Hematopoietic multipotent progenitor cell treated with erythropoietin and hydrocortisone succinate and interleukin-3 and kit ligand, for 17 days (in vitro differentiated cells): ENCODE measurements at places on chromosomes 3 and 15.
A peak's percentile ranks its signal among the peaks of the same experiment; 100 is the strongest.

DNA sequence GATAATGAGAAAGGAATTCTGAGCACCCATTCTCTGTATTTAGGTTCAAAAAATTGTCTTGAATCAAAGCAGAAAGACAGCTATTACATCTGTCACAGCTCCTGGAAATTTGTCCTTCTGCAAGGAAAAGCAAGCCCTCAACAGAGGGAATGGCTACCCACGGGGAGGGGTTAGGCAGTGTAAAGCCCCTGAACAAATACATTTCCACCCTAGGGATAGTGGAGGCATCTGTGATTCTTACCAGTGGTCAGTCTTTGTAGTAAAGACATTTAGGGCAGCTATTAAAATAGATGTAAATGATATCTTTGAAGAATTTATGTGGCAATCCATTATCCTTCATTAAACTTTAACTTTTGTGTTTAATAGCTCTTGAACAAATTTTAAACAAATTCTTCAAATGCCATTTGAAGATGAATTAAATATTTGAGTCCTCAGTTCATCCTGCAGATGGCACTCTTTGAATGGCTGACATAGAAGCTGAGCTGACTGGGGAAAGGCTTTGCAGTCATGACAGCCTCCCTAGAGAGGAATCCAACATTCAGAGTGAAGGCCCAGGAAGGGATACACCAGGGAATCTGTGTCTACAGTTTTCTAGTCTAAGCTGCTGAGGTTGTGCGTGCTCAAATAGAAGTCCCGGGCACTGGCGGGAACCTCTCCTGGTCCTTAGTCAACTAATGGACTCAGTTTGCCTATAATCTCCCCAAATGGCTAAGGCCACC, 359.7 kb upstream of the ROPN1 start:
- no peak for DNase-seq

- peak; percentile 36 for DNase-seq
Observed at GRCh38 chr3:16808393-16809107, 76.2 kb upstream of the PLCL2 start.

DNA sequence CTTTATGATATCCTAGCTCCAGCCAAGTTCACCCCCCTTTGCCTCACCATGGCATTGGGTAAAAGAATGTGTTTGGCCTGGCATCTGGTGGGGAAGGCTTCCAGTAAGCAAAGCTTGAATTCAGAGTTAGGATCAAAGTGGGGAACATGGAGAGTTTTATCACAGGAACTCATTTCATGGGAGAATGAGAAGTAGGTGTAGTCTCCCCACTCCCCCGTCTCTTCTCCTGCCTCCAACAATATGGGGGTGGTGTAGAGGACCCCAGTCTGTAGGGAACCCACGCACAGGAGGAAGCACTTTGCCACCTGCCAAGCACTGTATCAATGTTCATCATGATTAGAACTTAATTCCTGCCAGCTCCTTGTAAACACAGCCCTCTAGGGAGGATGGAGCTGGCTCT, 200.5 kb downstream of the UACA start:
- DNase-seq, result no peak

DNA sequence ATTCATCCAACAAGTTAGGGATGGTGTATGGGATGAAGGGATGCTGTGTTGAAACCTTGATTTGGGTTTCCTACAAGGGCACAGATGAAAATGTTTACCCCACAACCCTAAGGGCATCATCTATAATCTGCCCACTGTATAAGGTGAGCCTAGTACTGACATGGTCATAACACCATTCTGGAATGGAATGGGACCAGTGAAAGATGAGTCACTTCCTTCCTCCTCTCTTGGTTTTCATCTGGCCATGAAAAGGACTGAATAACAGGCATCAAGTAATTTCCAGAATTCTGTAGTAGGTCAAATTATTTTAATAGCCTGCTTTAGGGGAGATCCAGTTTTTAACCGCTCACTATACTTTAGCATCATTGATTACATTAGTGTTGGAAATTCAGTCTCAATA, 538.6 kb downstream of the NR2F2 start:
- DNase-seq, result no peak

DNA sequence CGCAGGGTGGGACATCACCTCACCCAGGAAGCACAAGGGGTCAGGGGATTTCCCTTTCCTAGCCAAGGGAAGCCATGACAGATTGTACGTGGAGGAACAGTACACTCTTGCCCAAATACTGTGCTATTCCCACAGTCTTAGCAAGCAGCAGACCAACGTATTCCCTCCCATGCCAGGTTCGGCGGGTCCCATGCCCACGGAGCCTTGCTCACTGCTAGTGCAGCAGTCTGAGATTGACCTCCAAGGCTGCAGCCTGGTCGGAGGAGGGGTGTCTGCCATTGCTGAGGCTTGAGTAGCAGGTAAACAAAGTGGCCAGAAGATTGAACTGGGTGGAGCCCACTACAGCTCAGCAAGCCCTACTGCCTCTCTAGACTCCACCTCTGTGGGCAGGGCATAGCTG, 39.0 kb downstream of the ALDH1A2 start:
- DNase-seq, result no peak

GRCh38 chr3:112302881-112303763, 9.1 kb upstream of the SLC9C1 start:
- DNase-seq, result no peak

GRCh38 chr3:32452009-32452408, 50.6 kb downstream of the CMTM6 start:
- DNase-seq, result no peak

DNA sequence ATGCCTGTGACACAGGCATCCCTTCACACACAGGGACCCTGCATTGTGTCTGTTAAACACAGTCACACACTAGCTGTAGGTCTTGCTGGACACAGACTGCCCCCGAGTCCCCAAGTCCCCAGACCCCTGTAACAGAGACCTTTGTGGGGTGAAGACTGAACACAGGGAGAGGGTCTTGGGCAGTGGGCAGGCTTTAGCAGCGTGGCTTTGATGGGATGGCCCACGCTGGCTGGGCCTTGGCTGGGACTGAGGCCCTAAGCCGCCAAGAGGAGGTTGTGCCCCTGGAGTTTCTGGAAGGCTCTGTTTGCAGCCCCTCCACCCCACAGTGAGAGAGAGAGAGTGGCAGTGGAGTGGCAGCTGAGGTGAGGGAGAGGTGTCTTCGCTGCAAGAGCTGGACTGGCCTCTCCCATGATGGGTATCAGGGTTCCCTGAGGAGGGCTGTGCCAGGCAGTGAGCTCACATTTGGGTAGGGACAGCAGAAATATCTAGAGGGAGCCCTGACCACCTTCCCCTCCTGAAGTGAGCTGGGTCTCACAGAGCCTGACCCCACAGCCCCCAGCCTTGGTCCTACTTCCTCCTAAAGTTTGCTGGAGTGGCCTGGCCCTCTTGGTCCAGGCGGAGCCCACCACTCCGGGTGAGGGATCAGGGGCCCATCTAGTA, 635 bp upstream of the VILL start:
- DNase-seq, result no peak

GRCh38 chr15:74376226-74376625, 8.8 kb upstream of the CYP11A1 start:
- DNase-seq, result no peak

- no peak for DNase-seq
Observed at GRCh38 chr3:48518638-48519276, 14.8 kb upstream of the SHISA5 start.

DNA sequence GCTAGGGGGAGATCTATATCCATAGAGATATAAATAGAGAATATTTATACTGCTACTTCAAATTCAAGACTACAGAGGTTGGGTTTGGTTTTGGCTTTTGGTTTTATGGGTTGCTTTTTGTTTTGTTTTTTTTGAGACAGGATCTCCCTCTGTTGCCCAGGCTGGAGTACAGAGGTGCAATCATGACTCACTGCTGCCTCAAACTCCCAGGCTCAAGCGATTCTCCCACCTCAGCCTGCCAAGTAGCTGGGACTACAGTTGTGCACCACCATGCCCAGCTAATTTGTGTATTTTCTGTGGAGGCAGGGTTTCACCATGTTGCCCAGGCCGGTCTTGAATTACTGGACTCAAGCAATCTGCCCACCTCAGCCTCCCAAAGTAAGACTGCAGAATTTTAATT, 3.9 kb upstream of the UBL7 start:
- no peak for DNase-seq

GRCh38 chr15:60591496-60592370, 112.8 kb upstream of the ICE2 start:
- DNase-seq, result no peak

DNA sequence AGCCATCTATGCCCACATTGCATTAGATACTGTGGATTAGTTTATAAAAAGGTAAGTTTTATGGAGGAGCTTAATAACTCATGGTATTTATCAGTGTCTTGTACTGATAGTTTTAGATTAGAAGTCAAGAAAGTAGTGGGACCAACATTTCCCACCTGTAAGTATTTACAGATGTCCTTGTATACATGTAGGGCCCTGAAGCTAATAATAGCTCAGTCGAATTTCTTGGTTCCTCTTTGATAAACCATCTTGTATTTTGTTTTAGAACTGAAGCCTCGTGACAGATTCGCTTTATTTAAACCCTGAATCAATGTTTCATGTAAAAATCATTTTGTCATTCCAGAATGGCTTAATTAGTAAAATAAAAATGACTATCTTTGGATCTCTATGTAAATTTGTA, 73.4 kb downstream of the CRYBG3 start:
- DNase-seq, result no peak

DNA sequence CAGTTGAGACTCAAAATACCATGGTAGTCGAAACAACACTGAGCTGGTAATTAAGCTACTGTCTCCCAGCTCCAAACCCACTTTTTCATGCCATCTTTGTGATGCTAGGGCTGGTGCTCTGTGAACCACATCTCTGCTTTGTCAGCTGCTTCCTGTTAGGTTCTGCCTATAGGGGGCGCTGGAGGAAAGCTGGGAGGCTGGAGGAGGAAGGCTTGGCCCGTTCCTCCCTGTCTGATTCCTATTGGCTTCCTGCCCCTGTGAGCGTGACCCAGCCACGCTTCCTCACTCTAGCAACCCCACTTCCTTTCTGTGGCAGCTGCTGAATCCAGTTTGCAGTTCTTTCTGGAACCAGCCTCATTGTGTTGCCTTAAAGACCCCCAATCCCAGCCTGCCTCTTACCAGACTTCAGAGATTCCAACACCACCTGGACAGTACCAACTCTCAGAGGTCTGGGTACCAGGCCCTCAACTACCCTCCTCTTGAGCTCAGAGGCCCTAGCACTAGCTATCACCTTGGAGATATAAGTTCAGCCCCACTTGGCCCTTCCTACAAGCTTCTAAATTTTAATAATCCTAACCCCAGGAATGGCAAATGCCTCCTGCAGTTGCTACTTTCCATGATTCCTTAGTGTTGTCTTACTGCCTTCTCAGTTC, 120.9 kb downstream of the ERC2 start:
- peak; percentile 8 for DNase-seq

GRCh38 chr3:70400194-70400593, 87.8 kb upstream of the MDFIC2 start:
- no peak for DNase-seq

DNA sequence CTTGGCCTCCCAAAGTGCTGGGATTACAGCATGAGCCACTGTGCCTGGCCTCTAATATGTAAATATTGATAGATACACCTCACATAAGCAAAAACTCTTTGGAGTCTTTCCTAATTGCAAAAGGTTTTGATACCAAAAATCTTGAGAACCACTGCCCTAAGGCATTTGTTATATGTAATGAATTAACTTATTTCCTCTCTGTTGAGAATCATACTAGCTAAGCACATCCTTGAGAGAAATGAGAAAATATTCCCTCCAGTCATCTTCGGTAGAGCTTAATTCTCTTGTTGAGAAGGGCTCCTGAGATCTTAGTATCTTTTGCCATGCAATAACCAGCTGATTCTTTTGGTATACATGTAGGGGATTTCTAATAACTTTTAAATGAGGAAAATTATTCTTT, 190.2 kb downstream of the SLC9A9 start:
- DNase-seq, result no peak

GRCh38 chr3:54950391-54951003, 22.6 kb upstream of the LRTM1 start:
- DNase-seq, result no peak

DNA sequence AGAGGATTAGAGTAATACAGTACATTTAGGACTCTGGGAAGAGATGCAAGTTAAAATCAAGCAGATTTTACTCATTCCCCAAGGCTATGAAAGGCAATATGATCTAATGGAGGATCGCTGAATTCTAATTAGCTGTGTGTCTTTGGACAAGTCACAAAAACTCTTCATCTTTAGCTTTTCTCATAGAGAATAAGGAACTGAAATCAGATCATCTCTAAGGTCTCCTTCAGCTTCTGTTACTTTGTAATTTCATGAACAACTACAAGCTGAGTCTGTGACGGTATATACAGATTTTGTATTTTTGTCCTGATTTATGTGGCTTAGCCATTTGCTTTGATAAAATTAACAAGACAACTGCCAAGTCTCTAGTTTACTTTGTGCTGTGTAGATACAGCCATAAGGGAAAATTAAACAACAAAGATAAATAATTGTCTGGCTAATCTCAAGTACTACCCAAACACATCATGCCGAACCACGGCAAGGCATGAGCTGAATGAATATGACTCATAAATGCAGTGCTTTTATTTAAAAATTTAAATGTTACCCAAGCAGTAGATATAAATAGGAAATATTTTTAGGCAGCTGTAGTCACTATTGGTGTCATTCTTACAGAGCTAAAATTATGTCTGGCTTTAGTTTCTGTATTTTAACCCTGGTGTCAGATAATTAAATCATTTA, 81.5 kb downstream of the GAP43 start:
- no peak for DNase-seq

GRCh38 chr15:66924889-66925288, 140.5 kb upstream of the SMAD3 start:
- DNase-seq, result no peak

GRCh38 chr3:69082805-69083204, 1.9 kb upstream of the ARL6IP5 start:
- peak; percentile 50 for DNase-seq

DNA sequence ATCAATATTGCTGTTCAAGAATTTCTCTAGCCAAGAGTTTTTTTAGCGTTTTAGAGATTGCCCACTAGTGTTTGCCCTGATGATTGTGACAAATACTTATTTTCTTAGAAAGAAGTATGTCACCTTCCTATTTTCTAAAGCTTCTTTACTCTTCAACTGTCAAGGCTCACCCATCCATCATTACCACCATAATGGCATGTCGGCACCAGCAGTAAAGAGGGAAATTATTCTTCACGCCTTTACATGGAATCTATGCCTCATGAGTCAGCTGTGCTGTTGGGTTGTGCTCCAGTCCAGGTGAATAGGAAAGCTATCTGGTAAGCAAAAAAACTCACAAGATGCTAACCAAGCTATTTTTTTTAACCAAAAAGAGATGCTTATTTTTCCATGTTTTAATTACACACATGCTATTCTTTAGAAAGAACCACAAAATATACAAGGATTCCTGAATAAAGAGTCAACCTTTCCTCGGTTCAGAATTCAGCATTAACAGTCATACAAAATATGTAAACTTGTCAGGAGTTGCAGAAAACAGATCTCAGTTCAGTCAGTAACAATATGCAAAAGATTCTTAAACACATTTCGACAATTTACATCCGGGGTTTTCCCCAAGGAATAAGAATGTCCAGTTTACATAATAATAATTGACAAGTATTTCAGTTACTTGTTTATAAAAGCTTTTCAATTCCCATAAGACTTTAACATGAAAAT, 128.0 kb downstream of the ATP8B4 start:
- no peak for DNase-seq

GRCh38 chr3:39191111-39191510, 1.3 kb downstream of the XIRP1 start:
- no peak for DNase-seq

- no peak for DNase-seq
Observed at GRCh38 chr3:44682182-44682896, 30.1 kb upstream of the ZNF502 start.
